ENCODE measurements at places on chromosomes 13 and 19.

- DNase-seq = no peak
These were observed 1.5 kb downstream of the TUBGCP3 start for GRCh38 chr13:112586334-112586960.

DNA sequence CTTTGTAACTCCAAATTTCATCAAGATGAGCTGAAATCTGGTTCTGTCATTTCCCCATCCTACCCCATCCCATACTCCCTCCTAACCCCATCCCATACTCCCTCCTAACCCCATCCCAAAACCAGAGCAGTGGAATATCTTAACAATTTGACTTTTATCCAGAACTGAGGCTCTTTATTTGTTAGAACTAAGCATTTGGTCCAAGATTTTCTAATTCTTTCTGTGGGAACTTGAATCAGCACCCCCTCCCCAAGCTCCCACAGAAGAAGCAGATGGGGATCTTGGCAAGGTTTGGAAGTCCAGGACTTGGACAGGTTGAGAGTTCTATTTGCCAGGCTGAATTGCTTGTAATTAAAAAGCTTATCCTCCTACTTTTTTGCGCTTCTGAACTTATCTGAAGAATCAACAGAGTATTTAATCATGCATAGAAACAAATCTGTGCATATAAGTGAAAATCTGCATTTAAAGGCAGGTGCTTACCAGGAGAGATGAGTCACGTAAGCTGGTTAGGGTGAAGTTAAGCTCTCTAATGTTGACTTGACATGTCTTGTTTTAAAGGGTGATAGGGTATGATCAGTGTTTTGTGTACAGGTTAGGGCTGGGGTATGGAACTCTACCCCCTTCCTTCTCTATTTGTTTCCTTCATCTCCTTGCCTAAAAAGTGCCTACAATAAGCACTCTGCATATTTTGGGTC is 111.1 kb downstream of the COG6 start:
- DNase-seq = no peak

DNA sequence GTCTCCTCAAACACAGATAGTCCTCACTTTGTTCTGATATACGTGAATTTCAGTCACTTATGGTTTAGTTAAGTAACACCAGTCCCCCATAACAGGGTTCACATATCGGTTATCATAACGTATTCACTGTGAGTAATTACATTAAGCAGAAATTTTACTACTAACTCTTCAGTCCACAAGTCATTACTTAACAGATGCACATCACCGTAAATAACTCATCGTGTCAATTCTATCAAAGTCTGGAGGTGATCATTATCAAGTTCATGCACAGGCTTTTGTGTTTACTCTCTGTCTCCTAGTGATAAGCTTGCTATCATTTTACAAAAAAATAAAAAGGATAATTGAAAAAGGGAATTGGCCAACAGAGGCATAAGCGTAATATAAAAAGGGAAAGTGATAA is 287.4 kb upstream of the ATXN8OS start:
- no peak for DNase-seq

DNA sequence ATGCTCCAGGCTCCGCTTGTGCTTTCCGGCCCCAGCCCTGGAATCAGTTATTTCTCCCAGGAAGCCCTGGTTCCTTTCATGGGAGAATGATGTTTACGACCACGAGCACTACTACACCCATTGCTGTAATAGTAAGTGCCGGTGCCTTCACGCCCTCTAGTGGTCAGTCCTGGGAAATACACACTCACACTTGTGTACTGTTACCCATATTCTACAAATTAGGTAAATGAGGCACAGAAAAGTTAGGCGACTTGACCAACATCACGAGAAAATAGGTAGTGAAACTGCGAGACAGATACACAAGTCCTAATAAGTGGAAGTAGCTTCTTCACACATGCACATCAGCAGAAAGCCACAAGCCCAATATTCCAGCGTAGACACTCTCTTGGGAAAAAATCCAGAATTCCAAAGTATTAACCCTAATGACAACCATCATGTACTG is 21.7 kb downstream of the CEACAM21 start:
- peak; percentile 63 for DNase-seq

- DNase-seq = no peak
These were observed 3.7 kb downstream of the GADD45B start for GRCh38 chr19:2479556-2480194.

GRCh38 chr19:41871573-41872383 is 5.3 kb upstream of the CD79A start:
- no peak for DNase-seq

DNA sequence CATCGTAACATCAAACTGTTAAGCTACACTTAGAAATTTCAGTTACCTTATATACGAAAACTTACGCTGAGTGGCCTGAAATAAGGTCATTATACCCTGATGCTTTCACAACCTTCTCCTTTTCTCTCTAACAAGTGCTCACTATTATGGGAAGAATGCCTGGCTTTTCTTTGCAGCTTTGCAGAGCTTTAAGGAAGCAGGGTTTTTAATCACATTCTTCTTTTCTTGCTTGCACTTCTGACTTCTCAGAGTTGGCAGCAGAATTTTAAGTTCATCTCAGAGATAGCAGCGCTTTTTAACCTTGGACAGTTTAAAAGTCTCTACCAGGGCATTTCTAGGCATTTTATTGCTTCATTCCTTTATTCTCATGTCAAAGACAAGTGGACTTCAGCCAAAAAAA is 285.1 kb downstream of the SPRY2 start:
- no peak for DNase-seq

GRCh38 chr13:113596321-113597200 is 12.0 kb downstream of the TFDP1 start:
- peak; percentile 40 for DNase-seq

- no peak for DNase-seq
These were observed 1534.0 kb upstream of the SPRY2 start for GRCh38 chr13:81874681-81875661.

DNA sequence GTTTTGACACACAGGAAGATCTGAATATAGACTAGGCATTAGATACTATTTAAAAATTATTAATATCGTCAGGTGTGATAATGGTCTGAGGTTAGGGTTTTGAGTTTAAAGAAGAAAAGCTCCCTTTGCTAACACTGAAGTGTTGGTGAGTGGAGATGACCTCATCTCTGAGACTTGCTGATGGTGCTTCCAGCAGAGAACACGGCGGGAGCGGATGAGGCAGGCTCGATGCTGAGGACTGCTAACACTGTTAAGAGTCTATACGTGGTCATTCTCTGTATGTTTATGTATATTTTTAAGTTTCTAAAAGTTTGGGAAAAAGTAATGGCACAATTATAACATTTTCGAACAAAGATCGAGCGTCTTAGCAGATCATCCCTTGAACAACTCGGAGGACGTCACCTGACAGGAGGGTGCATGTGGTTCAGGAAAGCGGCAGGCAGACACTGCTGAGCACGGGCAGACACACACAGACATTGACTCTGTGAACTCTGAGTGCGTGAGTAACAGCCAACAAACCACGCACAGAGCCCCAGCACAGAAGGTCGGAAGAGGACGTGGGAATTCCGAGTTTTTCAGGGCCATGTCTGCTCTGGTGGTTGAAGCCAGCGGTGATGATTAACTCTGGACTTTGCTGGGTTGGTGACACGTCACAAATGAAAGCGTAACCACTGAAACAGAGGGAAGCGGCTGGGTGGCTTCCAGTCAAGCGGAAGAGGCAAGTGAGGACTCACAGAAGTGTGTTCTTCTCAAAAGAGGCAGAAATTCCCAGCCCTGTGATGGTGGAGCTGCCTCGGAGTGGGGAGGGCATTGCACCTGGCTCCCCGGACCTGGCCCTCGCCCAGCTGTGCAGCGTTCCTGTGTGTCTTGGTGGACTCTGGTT is 91.9 kb upstream of the TEX29 start:
- no peak for DNase-seq

DNA sequence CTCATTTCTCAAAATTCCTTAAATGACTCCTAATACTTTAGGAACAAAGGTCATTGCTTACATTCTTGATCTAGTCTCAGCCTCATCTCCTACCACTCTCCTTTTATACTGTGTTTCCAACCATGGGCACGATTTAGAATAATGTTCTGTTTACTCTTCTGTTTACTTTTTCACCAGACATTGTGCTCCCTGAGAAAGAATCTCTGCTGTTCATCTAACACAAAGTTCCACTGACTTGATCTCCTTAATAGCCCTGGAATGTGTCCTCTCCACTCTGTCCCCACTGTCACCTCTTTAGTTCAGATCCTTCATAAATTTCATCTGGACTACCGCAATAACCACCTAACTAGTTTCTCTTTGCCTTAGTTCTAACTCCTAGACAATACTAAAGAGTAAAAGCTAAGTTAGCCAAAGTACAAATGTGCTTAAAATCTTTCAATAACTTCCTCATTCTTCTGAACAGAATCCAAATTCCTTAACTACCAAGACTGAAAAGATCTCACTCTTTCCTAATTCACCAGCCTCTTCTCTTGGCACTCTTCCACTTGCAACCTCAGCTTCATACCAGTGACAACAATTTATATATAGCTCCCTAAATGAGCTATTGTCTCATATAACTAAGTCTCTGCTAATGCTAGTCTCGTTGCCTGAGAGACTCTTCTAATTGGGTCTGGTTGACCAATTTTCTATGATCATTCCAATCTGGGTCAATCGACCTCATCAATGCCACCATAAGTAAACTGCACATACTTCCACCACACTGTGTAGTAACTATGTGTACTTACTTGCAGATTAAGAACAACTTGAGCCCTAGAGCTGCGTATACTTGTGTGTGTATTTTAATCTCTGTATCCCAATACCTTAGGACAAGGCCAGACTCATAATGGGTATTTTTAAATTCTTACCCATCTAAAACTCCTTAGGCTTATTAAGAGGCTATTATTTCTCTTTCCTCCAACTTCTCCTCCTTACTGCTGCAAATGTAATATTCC is 179.9 kb downstream of the VWA8 start:
- no peak for DNase-seq

DNA sequence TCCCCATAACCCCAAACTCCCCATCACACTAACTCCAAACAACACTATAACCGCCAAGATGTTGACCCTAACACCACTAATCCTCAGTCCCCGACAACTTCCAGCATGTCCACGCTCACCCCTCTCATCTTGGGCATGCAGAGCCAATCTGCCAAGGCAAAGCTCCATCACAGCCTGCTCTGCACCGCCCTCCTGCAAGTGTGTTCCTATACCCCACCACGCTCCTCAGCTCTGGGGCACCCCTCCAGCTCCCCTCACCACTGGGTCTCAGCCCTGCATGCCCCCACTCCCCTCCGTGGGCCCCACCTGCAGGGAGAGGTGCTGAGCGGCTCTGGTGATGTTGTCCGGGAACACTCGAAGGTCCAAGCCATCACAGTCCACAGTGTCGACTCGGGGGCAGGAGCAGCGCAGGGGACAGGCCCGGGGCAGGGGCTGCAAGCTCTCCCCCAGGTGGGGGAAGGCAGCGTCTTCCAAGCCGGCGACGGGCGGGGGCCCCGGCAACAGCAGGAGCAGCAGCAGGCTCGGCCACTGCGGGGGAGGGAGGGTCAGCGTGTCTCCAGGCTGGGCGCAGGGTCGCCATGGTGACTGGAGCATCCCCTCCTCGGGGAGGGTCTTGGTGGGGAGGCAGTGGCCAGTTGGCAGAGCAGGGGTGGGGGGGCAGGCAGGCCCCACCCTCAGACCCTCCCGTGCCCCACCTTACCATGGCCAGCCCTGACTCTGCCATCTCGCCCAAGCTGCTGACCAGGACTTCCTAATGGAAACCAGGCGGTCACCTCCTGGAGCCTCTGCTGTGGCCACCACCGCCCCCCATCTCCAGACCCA is 527 bp downstream of the PODNL1 start:
- no peak for DNase-seq

- no peak for DNase-seq
These were observed 16.0 kb upstream of the SEMA6B start for GRCh38 chr19:4575267-4576015.

GRCh38 chr13:83274679-83275078 is 607.6 kb downstream of the SLITRK1 start:
- no peak for DNase-seq

GRCh38 chr19:43779820-43780219 is 953 bp downstream of the KCNN4 start:
- no peak for DNase-seq

- DNase-seq = no peak
These were observed 2.8 kb upstream of the KLF5 start for GRCh38 chr13:73055813-73056564.

- no peak for DNase-seq
These were observed 1170.0 kb upstream of the MIR17HG start for GRCh38 chr13:90177512-90177911.

DNA sequence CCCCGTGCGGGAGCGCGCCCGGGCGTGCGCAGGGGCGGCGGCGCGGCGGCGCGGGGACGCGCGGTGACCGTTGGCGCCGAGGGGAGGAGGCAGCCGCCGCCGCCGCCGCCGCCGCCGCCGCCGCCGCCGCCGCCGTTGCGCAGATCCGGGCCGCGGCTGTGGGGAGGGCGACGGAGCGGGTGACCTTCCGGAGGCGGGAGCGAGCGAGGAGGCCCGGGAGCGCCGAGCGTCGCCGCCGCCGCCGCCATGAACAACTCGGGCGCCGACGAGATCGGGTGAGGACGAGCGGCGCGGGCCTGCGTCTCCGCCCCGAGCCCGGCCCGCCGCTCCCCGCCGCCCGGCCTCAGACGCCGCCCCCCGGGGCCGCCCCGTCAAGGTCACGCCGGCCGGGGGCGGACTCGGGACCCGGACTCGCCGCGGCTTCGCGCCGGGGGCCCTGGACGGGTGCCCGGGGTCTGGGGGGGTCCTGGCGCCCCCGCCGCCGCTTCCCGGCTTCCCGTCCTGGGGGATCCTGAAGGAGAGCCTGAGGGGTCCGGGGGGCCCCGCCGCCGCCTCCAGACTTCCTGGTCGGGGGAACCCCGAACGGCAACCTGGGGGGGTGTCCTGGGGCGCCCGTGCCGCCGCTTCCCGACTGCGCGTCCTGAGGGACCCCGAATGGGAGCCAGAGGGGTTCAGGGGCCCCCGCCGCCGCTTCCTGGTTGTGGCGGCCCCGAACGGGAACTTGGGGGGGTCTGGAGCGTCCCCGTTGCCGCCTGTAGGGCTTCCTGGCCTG is at the start of gene DAZAP1:
DAZAP1 (plus strand) TSS at position 59 of the 772 bp plus-strand sequence; CDS start at position 247, 188 bp downstream.
- no peak for DNase-seq

DNA sequence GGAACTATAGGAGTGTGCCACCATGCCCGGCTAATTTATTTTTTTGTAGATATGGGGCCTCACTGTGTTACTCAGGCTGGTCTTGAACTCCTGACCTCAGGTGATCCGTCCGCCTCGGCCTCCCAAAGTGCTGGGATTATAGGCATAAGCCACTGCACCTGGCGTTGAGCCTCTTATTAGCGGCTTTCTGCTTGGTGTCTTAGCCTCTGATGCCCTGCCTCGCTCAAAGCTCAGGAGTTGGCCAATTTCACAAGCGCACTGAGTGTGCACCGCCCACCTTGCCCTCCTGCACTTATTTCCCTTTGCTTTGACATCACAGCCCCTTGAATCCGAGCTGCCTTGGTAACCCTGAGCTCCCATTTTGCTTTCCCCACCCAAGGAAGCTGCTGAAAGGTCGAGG is 10.1 kb downstream of the YIPF2 start:
- no peak for DNase-seq

GRCh38 chr13:67390462-67391086 is 160.4 kb upstream of the PCDH9 start:
- no peak for DNase-seq

DNA sequence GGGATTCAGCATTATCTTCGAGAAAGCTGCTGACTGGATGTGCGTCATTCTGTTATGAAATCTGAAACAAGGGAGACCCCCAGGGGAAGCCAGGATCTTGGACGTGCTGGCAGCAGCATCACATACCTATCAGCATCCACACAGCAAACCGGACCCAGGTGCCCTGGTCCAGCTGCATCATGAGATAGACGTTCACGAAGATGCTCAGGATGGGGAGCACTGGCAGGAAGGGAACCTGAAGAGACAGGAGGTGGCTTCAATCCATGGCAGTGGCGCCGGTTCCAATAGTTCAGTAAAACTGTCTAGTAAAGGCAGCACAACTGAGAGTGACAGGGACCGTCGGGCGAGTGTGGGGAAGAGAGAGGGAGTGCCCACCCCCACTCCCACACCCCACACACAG is 79.5 kb downstream of the SLC7A1 start:
- no peak for DNase-seq
